ENCODE measurements at places on chromosomes 4 and X.

DNA sequence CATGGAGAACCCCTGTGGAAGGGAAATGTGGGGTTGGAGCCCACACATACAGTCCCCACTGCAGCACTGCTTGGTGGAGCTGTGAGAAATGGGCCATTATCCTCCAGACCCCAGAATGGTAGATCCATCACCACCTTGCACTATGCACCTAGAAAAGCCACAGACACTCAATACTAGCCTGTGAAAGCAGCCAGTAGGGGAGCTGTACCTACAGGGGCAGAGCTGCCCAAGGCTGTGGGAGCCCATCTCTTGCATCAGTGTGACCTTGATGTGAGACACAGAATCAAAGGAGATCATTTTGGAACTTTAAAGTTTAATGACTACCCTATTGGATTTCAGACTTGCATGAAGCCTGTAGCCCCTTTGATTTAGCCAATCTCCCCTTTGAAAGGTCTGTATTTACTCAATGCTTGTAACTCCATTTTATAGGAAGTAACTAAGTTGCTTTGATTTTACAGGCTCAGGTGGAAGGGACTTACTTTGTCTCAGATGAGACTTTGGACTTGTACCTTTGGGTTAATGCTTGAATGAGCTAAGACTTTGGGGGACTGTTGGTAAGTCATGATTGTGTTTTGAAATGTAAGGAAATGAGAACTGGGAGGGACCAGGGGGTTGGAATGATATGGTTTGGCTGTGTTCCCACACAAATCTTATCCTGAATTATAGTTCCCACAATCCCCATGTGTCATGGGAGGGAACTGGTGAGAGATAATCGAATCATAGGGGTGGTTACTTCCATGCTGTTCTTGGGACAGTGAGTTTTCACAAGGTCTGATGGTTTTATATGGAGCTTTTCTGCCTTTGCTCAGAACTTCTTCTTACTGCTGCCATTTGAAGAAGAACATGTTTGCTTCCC is 352.6 kb downstream of the INPP4B start:
- no peaks in the 10 kb centered on the region for H3K27me3 ChIP-seq
- no peaks in the 10 kb centered on the region for H3K4me1 ChIP-seq
- H3K4me3 ChIP-seq: no peak overlapping the region
- H3K36me3 ChIP-seq: no peaks in the 10 kb centered on the region
- H3K27ac ChIP-seq: no peak overlapping the region
- DNase-seq: no peak

GRCh38 chr4:160180211-160180610 is 1077.3 kb downstream of the RAPGEF2 start:
- no peaks in the 10 kb centered on the region for H3K27me3 ChIP-seq
- H3K4me1 ChIP-seq: no peaks in the 10 kb centered on the region
- H3K36me3 ChIP-seq: no peaks in the 10 kb centered on the region
- DNase-seq: no peak
- no peak overlapping the region for H3K4me3 ChIP-seq

DNA sequence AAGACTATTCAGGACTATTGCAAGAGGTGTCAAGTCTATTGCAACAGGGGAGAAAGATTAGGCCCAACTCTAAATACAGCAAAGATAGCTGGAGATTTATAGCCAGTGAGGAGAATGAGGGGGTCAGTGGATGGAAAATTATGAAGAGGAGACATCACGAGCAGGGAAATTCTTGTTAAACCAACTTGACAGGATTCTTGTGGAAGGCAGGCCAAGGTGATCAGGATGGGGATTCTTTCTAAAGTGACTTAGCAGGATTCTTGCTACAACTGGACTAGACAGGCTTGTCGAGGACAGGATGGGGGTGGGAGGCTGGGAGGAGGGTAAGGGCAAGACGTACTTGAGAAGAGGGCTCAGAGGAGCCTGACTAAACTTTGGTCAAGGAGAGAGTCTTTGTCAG is 89.0 kb downstream of the PHEX start:
- H3K36me3 ChIP-seq: no peaks in the 10 kb centered on the region
- no peak overlapping the region for H3K4me3 ChIP-seq
- no peak for DNase-seq
- H3K4me1 ChIP-seq: peaks cover 20% of the 10 kb centered on the region
- H3K27ac ChIP-seq: no peak overlapping the region

DNA sequence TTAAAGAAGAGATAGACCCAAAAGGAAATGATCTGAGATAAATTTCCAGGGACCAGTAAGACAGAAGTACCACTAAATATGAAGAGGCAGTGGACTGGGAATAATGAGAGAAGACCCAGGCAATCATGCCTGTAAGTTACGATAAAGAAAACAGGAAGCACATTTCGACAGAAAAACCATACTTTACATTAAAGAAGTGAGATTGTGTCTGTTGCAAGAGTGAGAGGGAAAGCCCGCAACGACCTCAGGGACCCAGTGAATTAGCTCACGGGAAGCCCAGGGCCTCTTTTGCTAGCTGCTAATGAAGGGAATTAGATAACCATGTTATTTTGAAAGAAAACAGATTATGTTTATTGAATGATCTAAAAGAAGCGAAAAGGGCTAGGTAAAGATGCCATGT is 28.9 kb upstream of the ACSL1 start:
- H3K27me3 ChIP-seq: no peaks in the 10 kb centered on the region
- no peak overlapping the region for H3K4me3 ChIP-seq
- H3K27ac ChIP-seq: no peak overlapping the region
- H3K4me1 ChIP-seq: no peaks in the 10 kb centered on the region
- no peak for DNase-seq

- H3K4me3 ChIP-seq: no peak overlapping the region
- H3K4me1 ChIP-seq: no peaks in the 10 kb centered on the region
- H3K27me3 ChIP-seq: no peaks in the 10 kb centered on the region
- no peaks in the 10 kb centered on the region for H3K36me3 ChIP-seq
- DNase-seq: no peak
These were observed 39.3 kb upstream of the LPAR4 start for GRCh38 chrX:78708262-78708661.

DNA sequence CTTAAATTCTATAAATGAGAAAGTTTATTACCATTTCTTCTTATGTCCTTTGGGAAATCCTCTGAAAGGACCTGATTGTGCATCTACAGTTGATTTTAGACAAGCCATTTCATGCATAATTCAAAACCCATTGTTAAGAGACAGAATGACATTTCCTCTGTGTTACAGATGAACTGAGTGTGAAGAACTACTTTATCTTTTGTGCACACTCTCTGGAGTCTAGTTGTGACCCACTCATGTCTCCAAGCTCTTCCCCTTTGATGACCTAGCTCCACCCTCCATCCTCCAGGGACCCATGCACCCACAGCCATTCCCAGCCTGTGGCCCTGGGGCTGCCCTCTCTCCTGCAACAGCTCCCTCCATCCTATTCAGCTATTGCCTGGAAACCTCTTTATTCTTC is 57.5 kb upstream of the BMPR1B start:
- H3K36me3 ChIP-seq: no peaks in the 10 kb centered on the region
- H3K4me1 ChIP-seq: no peaks in the 10 kb centered on the region
- no peak for DNase-seq
- no peaks in the 10 kb centered on the region for H3K27me3 ChIP-seq

- H3K27ac ChIP-seq: peak overlapping the region; percentile 69
- peaks cover 45% of the 10 kb centered on the region for H3K4me1 ChIP-seq
- H3K4me3 ChIP-seq: no peak overlapping the region
- H3K27me3 ChIP-seq: no peaks in the 10 kb centered on the region
- peaks cover 5% of the 10 kb centered on the region for H3K36me3 ChIP-seq
These were observed 15.5 kb downstream of the UBA6 start for GRCh38 chr4:67685532-67685859.

DNA sequence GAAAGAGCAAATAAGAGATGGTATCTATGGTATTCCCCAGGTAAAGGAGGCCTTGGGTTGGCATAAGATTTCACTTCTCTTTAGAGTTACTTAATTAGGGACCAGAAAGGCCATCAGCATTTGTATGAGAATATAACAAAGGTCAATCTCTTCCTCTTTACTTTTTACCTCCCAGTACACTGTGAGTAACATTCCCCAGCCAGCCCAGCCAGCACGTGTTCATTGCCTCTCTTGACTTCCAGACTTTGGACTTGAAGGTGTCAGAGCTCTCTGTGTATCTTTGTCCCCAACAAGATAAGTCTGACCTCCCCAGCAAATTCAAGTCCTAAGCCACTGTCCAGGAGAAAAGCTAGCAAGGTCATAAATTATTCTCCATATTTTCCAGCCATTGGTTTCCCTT is 110.5 kb downstream of the AR start:
- no peak overlapping the region for H3K27ac ChIP-seq
- H3K27me3 ChIP-seq: no peaks in the 10 kb centered on the region
- H3K4me3 ChIP-seq: no peak overlapping the region
- no peaks in the 10 kb centered on the region for H3K4me1 ChIP-seq
- no peaks in the 10 kb centered on the region for H3K36me3 ChIP-seq

- H3K27ac ChIP-seq: no peak overlapping the region
- no peaks in the 10 kb centered on the region for H3K4me1 ChIP-seq
- H3K4me3 ChIP-seq: no peak overlapping the region
- no peaks in the 10 kb centered on the region for H3K36me3 ChIP-seq
These were observed 4.5 kb upstream of the GRSF1 start for GRCh38 chr4:70844180-70844579.

DNA sequence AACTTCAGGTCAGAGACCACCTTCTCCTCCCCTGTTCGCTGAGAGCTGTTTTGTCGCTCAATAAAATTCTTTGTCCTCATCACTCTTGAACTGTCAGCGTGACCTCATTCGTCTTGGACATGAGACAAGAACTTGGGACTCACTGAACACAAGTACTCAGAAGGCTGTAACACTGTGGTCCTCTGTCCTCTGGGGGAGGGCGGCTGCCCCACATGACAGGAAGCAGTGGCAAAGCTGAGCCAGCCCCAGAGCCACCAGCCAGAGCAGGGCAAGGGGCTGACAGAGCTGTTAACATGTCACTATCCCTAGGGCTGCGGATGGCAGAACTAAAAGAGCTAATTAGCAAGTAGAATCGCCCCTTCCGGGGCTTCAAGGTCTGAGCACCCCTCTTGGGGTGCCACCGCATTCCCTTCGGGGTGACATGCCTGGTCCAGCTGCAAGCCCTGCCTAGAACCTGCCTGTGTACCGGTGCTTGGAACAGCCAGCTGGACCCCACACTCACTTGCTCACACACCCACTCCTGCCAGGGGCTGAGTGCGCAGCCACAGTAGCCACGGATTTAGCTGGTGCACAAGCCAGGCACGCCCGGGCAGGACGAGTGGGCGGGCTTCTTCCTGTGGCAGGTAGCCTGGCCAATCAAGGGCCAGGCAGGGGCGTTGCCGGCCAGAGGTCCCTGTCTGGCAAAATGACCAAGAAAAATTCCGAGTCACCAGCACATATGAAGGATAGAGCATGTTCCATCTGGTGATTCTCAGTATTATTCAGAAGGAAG is 648.6 kb upstream of the AGA start:
- no peaks in the 10 kb centered on the region for H3K27me3 ChIP-seq
- DNase-seq: no peak
- no peak overlapping the region for H3K4me3 ChIP-seq
- no peak overlapping the region for H3K27ac ChIP-seq
